ENCODE measurements at places on chromosomes 6 and 20.

DNA sequence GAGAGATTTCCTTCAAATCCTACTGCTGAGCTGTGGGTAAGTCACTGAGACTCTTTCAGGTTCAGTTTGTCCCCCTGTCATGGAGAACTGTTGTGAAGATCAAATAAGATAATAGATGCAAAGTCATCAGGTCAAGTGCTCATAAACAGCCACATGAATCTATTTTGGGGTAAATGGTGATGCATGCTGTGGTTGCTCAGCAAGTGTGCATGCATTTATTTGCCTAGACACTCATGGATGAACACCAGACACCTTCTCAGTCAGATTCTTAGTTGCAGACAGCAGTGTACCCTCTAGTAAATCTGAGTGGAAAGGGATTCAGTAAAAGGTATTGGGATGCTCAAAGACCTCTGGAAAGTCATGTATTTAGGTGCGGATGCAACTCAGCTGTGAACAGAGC lies 168.0 kb upstream of the FOXA2 start:
- no peak for DNase-seq

DNA sequence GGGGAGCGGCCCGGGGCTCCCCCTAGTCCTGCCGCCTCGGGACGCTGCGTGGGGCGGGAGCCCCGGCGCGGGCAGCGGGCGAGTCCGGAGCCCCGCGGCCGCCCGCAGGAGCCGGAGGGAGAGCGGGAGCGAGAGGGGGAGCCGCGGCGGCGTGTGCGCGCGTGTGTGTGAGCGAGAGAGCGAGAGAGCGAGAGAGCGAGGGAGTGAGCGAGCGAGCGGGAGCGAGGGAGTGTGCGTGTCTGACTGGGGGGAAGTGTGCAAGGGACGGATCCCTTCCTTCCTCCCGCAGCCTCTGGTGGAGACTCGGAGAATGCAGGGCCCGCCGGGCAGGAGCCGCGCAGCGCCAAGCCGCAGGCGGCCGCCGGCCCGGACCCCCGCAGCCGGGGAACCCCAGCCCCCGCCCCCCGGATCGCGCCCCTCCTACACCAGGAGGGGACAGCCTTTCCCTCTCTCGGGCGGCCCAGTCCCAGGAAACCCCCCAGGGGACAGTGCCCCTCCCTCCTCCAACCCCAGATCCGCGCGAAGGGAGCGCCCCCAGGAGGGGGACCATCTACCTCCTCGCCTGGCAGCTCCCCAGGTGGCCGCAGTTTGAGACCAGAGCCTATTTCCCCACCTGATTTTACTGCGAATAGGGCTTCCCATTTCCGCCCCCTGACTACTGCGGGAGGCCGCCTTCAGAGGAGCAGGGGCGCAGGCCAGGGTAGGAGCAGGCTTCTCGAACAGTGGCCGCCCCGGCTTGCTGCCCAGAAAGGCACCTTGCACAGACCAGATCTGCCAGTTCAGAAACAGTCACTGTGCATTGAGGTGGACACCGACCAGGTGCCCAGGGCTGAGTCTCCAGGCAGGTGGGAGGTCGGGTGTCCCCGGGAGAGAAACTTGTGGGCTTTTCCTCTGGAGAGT lies at the start of gene CDH22:
Gene CDH22, minus strand, starts transcription at position 241 of the 900 bp plus-strand sequence. CDS start 57,204 bp downstream, outside the sequence.
- DNase-seq: peak; percentile 23

DNA sequence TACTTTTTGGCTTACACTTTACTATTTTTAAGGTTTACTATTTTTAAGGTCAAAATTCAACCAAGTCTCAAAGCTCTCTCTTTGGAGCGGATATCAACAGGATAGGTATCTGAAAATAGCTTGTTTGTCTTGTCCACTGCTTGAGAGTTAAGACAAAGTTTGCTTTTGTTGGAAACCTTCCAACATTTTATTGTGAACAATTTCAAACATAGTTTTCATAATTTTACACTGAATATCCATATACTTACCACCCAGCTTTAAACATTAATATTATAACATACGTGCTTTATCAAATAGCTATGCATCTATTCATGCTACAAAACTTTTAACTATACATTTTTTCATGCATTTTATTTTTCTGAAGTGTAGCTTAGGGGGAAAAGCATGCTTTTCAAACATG lies 109.9 kb downstream of the FYN start:
- DNase-seq: no peak

DNA sequence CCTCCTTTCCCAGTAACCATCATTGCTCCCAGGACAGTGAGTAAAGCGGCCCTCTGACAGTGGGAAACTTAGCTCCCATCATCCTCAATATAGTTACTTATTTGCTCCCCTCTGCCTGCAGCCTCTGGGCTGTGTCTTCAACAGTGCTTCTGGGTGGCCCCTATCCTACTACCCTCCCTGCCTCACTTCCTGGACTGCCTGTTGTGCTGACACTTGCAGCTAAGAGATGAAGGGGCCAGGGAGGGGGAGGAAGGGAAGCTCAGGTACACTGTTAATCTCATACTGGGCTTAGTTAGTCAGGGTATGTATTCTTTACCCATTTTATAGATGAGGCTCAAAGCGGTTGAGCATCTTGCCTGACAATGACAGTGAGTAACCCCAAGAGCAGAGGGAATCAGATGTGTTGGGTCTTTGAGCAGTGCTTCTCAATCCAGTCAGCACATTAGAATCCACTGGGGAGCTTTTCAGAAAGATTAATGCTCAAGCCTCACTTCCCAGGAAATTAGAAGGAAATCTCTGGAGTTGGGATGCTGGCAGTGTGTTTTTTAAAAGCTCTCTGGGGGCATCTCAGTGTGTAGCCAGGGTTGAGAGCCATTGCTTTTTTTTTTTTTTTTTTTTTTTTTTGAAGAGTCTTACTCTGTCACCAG lies 27.1 kb upstream of the KCNK5 start:
- DNase-seq: no peak

DNA sequence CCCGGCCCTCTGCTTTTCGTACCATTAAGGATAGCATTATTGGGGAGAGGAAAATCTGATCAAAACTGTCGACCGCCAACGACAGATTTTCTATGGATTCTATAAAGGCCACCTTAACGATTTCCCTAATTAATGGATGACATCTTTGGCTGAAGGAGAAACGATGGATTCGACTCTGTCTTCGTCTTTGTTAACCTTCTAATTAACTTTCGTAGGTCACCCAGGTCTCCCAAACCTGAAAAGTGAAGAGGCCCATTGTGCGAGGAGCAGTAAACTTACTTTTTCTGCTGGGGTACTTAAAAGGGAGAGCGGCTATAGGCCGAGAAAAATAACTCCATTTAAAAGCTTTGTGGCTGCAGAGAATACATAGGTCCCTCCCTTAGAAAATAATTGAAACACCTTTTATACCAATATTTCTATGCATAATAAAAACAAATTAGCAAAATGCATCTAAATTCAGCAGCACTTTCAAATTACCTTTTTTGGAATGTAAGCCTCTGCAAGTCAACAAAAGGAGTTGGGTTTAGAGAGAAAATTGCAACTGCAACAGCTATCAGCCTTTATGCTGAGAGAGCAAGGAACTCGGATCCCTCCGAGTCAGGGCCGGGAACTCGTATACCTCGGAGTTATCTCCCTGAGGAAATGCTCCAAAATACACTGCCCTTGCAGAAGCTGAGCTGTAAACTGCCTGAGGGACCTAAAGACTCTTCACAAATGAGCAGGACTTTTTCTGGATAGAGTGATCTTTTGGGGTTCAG lies 31.4 kb upstream of the NR2E1 start:
- DNase-seq: no peak

GRCh38 chr6:142692942-142693341 lies 252.0 kb downstream of the HIVEP2 start:
- DNase-seq: peak; percentile 14

GRCh38 chr6:153043719-153044118 lies 41.2 kb upstream of the MTRF1L start:
- DNase-seq: peak; percentile 80

GRCh38 chr6:901696-902460 lies 208.9 kb upstream of the EXOC2 start:
- DNase-seq: no peak

DNA sequence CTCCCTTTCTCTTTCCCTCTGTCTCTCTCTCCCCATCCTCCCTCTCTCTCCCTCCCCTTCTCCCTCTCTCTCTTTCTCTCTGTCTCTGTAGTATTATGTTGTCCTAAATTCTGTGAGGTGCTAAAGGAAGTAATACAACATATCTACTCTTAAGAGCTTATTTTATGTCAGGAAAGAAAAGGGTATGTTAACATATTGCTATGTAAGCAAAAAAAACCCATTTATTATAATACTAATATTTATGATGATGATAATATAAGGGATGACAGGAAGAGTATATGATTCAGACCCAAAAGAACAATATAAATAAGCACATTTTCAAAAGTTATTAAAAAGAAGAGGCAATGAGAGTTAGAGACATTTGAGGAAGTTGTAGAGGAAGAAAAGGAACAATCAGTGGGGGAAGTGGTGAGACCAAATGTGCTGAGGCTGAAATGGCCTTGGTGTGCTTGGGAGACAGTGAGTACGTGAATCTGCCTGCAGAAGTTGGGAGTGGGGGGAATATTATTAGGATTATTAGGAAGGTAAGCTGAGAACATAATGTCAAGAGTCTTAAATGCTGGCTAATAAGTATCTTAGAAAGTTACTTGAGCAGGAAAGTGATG lies 303.6 kb upstream of the FERMT1 start:
- no peak for DNase-seq

GRCh38 chr20:19381947-19382346 lies 169.5 kb downstream of the SLC24A3 start:
- no peak for DNase-seq

DNA sequence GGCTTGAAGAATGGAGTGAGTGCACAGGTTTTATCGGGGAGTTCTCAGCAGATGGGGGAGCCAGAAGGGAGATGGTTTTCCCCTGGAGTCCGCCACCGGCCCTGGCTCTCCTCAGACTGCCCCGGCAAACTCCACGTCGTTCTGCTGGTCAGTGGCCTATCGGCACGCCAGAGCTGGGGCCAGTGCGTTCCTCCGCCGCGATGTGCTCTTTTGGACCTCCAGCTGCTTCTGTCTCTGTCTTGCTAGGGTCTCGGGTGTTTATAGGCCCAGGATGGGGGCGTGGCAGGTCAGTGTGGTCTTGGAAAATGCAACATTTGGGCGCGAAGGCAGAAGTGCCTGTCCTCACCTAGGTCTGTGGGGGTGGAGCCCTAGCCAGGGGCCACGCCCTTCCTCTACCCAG lies 53.0 kb upstream of the ADTRP start:
- DNase-seq: no peak

DNA sequence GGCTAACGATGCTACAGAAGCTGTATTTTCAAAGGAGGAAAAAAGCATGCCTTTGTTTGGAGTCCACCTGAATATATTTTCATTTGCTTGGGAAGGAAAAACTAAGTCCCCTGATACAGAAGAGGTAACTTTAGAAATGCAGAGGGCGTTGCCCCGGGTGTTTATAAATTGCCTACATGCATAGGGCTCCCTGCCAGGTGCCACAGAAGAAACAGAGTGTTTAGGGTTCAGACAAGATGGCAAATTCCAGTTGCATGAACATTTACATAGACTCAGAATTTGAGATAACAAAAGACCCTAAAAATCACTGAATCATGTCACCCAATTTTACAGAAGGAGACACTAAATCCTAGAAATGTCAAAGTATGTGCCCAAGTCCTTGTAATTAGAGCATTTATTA lies 19.9 kb downstream of the RIN2 start:
- DNase-seq: no peak

GRCh38 chr6:1620504-1621069 lies 10.9 kb downstream of the FOXC1 start:
- no peak for DNase-seq

DNA sequence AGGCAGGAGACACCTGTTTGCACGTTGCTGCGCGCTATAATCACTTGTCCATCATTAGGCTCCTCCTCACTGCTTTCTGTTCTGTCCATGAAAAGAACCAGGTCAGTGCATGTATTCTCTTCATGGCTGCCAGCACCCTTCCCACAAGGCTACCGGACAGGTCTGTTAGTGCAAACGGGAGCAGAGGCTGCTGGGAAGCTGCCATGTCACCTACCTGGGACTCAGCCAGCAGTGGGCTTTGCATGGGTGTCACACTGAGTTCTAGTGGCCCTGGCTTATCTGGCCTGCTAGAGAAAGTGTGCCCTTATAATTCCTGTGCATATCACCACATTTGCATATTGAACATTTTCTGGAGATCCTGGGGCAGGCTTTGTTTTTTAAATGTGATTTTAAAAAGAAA lies 24.8 kb downstream of the LYRM2 start:
- no peak for DNase-seq

DNA sequence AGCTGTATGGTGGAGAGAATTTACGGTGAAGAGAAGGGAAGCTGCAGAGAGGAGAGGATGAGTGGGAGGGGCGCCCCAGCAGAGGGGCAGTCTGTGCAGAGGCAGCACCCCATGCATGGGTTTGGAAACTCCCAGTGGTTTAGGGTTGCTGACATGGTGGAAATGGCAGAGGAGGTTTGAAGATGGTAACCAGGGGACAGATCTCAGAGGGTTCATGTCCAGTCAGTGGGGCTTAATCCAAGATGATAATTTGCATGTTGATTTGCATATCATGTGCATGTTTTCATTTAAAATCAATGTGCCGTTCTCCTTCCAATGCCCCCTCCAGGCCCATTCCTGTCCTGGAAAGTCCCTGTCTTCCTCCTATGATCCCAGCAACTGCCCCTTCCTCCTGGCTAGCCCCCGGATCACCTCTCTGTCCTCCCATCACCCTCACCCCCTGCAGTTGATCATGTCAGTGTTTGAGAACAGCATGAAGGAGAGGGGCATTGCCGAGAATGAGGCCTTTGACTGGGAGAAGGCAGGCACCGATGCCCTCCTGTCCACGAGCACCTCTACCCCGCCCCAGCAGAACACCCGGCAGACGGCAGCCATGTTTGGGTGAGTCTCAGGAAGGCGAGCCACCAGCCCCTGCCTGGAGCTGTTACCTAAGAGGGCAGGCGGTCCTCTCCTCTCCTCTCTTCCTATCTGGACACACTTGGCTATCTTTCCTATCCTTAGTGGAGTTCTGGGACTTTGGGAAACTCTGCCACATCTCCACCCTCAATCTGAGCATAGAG lies 14.3 kb downstream of the TTBK1 start:
- no peak for DNase-seq

GRCh38 chr6:148263010-148263409 lies 79.6 kb upstream of the SASH1 start:
- no peak for DNase-seq

DNA sequence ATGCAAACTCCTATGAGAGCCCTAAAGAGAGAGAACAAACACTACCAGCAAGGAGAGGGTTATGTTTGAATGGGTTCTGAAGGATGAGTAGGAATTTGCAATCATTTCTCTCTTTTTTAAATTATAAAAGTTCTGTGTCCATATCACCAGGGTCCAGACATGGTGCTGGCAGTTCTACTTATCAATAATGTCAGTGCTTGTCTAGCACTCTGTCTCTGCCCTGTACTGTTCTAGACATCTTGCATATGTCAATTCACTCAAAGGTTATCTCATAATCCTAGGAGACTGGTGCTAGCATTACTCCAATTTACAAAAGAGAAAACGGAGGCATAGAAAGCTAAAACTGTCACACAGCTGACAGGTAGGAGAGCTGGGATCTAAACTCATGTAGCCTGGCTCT lies 101.3 kb downstream of the VEGFA start:
- DNase-seq: no peak

- DNase-seq: peak; percentile 74
These were observed 46.8 kb downstream of the PCNA start for GRCh38 chr20:5072756-5073659.

- DNase-seq: no peak
These were observed 315.7 kb upstream of the NT5E start for GRCh38 chr6:85134172-85134571.

GRCh38 chr6:111740506-111740905 lies 132.7 kb downstream of the FYN start:
- DNase-seq: no peak

GRCh38 chr20:32226391-32226790 lies 18.7 kb downstream of the POFUT1 start:
- no peak for DNase-seq

GRCh38 chr6:140441256-140441655 lies 1066.8 kb upstream of the CITED2 start:
- no peak for DNase-seq

Measured in NCI-H2029 (cell line).